ENCODE measurements at places on chromosomes 3 and 15.

GRCh38 chr3:165744025-165744424 lies 93.2 kb downstream of the BCHE start:
- no peak for DNase-seq

GRCh38 chr3:47082519-47082918 lies 81.4 kb downstream of the SETD2 start:
- no peak for DNase-seq

DNA sequence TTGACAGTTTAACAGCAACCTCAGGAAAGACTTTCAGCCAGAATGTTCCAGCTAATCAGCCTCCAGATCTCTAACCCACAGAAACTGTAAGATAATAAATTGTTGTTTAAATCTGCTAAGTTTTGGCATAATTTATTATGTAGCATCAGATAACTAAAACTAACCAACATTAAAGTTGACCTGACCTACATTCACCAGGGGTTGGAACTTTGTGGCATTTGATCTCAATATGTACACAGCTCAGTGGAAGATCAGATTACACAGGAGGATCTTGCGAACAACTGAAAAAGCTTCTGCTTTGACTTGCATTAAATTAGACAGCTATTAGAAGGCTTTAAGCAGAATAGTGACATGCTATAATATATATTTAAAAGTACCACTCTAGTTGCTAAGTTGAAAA lies 91.4 kb upstream of the POU1F1 start:
- DNase-seq: no peak

- DNase-seq: no peak
Observed at GRCh38 chr15:70057931-70058641, 39.6 kb downstream of the TLE3 start.

DNA sequence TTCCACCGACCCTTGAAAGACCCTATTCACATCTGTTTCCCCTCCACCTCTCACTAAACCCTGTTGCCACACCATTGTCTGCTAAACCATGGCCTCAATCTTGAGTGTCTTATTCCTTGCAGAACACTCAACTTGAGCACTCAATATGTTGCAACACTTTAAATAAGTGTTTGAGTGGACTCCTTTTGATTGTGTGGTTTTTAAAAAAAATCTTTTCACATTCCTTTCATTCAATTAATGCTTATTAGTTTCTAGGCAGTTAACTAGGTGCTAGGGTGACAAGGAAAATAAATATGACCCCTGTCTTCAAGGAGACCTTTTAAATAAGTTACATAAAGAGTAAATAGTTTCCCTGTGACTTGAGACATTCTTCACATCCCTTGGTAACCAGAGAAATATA lies 13.3 kb upstream of the HHLA2 start:
- DNase-seq: no peak

GRCh38 chr3:166186003-166186402 lies 348.8 kb upstream of the BCHE start:
- DNase-seq: no peak

Data from NCI-H2081 treated with DMSO at 0.1 percent for 48 hours (cell line).